Sciatic nerve (tissue), 2 donors: ENCODE measurements at places on chromosomes 7 and 10. TPM values are rescaled to one million over a fixed set of nuclear protein-coding genes. Genes with fewer than 3 reads are reported as not detected.

CXCL12 gene
- total RNA-seq = 394 TPM

PSD gene
- 1.9 TPM for total RNA-seq

CRTAC1 gene
- 23.0 TPM for total RNA-seq

DNA sequence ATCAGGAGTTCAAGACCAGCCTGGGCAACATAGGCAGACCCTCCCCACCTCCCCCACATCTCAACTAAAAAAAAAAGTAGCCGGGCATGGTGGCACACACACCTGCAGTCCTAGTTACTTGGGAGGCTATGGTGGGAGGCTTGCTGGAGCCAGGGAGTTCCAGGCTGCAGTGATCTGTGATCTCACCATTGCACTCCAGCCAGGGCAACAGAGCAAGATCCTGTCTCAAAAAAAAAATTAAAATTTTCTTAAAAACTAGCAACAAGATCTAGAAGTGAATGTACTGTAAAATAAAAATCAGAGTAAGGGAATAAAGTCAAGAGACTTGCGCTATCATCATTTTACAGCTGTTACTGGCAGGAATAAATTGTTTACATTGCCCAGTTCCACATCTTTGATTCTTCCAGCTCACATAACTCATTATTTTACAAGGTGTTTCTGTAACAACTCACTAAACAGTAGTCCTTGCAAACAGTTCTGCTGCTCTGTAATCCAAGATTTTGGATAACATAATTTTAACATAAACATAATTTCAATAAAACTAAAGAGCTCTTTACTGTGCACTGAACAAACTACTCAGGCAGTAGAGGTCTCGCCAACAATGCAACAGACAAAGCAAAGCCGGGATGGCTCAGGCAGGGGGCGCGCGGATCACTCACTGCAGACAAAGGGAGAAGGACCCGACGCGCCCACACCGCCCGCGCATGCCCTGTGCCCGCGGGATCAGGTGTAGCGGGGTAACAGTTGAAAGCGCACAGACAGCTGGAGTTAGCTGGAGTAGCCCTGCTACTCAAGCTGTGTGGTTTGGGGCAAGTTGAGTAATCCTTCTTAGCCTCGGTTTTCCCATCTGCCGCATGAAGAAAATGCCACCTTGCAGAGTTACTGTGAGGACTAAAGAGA lies 73.3 kb upstream of the NFE2L3 start:
- DNase-seq = peak; percentile 69

DNA sequence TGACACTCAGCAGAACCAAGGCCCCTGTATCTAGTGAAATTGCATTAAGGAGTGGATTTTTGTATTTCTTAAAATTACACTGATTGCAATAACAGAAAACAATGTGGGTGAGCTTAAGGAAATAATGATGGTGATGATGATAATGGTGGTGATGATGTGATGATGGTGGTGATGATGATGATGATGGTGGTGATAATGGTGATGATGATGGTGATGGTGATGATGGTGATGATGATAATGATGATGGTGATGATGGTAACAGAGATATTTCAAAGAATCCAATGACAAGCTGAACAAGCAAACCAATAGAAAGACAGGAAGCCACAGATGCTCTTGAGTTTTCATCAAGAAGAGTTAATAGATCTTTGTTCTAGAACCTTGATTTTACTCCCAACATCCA lies 630.7 kb upstream of the AUTS2 start:
- no peak for DNase-seq

GRCh38 chr7:92781117-92781720 lies 55.2 kb downstream of the CDK6 start:
- DNase-seq = no peak

DNA sequence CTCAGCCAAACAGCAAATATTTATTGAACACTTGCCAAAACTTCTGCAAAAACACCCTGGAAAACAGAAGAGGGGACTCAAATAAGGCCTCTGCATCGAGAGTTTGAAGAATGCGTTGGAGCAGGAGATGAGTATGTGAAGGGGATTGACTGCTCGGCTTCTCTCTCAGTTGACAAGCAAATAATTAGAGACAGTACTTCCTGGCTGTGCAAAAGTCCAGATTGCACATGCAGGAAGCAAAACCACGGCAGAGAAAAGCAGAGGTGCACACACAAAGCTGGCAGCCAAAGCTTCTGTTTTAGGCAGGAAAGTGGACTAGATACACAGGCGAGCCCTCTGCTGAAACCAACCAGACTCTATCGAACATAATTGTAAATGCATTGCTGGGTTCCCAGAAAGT lies 343.6 kb upstream of the MGMT start:
- no peak for DNase-seq

GRCh38 chr7:88042157-88042556 lies 108.1 kb downstream of the ADAM22 start:
- no peak for DNase-seq

DNA sequence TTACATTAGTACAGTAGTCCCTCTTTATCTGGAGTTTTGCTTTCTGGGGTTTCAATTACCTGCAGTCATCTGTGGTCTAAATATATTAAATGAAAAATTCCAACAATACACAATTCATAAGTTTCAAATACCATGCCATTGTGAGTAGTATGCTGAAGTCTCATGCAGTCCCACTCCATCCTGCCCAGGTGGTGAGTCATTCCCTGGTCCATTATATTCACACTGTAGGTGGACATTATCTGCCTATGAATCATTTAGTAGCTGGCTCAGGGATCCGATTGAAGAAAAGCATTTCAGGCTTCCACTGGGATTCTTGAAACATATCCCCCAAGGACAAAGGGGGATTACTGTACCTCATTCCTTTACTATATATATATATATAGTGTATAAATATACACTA lies 298.2 kb upstream of the GALNT17 start:
- DNase-seq = no peak

DNA sequence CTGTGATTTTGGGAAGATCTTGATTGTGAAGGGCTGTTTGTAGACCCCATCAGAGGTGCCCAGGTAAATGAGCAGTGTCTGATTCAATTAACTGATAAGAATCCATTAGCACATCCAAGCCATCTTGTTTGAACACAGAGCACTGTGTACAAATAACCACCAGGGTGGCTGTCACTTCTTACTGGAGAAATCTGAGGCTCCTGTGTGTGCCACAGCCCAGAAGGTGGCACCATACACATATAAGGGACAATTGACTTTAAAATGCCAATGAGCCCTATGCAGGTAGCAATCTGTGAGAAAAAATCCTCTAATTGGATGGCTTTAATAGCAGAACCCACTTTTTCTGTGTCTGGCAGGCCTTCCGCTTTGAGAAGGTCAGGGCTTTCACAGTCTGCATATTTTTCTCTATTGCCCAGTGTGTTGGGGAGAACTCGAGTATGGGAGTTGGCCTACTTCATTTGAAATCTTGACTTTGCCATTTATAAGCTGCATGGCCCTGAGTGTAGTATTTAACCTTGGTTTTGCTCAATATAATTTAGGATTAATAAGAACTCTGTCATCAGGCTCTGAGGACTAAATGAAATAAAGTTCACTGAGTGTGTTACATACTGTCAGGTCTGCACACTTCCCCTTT lies 517.4 kb downstream of the CCSER2 start:
- no peak for DNase-seq

GRCh38 chr7:107978815-107979408 lies 24.0 kb downstream of the LAMB1 start:
- no peak for DNase-seq

DNA sequence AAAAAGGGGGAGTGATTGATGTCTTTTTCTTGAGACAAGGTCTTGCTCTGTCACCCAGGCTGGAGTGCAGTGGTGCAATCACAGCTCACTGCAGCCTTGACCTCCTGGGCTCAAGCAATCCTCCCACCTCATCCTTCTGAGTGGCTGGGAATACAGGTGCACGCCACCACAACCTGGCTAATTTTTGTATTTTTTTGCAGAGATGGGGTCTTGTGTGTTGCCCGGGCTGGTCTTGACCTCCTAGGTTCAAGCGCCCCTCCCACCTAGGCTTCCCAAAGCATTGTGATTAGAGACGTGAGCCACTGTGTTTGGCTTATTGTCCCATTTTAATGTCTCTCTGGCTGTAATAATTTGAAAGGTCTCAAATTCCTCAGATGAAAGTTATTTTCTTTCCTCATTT lies 21.8 kb downstream of the UPP1 start:
- no peak for DNase-seq

DNA sequence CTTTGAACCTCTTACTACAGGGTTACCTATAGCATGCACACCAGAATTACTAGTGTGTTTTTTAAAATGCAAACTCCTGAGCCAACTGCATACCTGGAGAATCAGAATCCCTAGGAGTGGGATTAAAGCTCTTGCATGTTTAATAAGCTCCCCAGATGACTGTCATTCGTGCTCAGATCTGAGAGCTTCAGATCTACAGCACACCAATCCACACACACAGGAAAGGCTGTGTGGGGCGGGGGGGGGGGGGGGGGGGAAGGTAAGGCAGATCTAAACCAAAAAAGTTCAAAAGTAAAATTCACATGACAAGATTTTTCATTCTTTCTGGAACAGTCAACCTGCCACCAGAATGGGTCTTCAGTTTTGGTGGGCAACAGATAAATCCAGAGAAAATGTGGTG lies 5.5 kb downstream of the FAM3C start:
- DNase-seq = no peak

GRCh38 chr10:31906039-31906438 lies 22.6 kb downstream of the ARHGAP12 start:
- no peak for DNase-seq

DNA sequence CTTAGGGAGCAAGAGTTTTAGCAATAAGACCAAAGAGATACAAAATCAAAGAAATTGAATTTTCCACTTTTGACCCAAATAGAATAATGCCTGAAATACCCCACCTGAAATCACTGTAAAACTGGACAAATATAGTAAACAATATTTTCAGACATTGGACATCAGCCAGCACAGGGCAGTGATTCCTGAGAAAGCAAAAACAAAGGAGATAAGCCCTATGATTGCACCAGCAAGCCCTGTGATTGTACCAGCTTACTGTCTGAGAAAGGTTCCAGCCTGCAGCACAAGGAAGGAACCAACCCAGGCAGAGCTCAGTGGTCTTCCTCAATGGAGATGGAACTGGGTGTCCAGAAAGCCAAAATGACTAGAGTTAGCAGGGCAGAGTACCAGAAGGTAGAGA lies 10.3 kb downstream of the TMEM106B start:
- no peak for DNase-seq

DNA sequence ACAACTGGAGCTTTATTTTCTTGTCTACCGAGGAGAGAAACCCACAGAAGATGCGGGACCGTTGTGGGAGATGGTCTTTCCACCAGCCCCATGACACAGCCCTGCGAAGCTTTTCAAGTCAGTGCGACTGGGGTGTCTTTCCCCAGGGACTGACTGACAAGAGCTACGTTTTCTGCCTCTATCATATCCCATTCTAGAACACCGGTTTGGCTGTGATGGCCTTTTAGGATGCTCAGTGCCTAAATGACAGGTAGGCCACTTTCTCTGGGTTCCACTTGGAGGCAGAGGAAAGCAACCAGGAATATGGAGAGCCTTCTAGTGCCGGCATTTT lies 16.9 kb downstream of the SLC13A4 start:
- DNase-seq = no peak

- no peak for DNase-seq
These were observed 78.1 kb upstream of the RHEB start for GRCh38 chr7:151597541-151598444.

DNA sequence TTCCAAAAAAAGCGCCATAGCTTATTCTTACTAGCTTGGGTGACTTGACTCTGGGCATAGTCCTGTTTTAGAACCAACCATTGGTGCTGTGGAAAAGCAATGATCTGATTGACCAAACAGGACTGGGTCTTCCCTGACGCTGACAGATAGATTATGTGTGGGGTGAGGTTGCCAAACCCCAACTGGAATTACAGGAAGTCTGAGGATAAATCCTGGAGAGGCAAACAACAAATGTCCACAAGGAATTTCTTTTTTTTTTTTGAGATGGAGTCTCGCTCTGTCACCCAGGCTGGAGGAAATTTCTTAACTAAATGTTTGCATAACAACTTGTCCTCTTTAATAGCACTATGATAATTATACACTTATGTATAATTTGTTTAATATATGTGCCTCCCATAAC lies 19.2 kb downstream of the GCC1 start:
- DNase-seq = no peak

GRCh38 chr7:22996470-22996869 lies 17.5 kb downstream of the HYCC1 start:
- no peak for DNase-seq

GRCh38 chr10:121526801-121527221 lies 71.4 kb downstream of the FGFR2 start:
- no peak for DNase-seq

- no peak for DNase-seq
These were observed 116.4 kb downstream of the ITGB8 start for GRCh38 chr7:20447021-20447650.

DNA sequence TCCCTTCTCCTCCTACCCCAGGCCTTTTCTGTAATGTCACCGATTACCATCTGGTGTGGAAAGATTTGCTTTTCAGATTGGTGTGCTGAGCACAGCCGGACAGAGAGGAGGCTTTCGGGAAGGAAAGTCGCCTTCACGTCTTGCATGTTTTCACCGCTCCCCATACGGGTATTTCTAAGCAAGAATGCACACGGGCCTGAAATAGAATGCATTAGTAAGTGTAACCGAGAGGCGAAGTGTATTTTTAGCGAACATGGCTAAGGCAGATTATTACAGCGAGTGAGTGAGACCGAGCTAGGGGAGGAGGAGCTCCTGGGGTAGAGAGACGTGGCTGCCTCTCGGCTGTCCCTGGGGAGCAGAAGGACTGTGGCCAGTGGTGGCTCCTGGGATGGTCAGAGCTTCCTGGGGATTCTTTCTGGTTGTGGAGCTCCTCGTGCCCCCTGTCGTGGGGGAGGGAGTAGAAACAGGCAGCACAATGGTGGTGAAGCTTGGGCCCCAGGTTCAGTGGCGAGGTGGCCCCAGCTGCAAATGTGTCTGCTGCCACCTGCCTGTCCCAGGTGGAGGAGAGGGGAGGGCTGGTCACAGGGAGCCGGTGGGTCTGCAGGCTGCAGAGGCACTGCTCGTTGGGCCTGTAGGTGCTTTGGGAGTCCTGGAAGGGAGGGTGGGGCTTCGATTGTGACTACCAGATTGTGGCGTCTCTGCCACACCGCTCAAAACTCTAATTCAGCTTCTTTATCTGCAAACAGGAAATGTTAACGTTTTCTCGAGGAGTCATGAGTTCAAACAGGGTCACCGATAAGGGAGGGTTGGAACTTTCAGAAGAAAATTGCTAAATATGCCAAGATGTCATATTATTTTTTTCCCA lies 135.8 kb downstream of the CAMK1D start:
- DNase-seq = no peak
